NAMALWA (cell line): ENCODE measurements at places on chromosomes 5 and 9.

DNA sequence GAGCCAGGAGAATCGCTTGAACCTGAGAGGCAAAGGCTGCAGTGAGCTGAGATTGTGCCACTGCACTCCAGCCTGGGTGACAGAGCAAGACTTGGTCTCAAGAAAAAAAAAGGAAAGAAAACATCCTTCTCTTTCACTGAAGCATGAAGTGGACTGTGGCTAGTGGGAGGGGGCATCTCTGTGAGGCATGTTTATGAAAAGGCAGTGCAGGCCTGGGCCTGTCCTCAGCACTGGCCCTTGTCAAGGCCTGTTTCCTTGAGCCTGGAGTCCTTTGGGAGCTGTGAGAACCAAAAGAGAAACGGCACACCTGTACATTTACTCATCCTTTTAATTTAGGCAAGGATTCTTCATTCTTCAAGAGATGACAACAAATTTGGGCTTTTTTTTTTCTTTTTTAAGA, 18.3 kb upstream of the FUBP3 start:
- no peak for DNase-seq

DNA sequence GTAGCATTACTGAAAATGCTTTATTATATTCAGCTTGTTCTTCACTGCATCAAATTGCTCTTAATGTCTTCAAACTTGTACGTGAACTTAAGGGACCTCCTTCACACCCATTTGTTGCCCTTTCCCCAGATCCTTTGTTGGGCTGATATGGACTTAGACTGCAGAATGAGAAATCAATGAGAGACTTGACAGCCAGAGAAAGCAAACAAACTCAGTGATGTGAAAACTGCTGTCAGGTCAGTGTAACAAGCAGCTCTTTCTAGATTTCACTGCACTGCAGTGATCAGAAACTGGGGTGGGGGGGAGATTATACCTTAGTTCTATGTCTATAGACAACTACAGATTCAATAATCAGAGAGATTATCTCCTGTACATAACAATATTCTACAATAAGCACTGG, 491.0 kb upstream of the DAP start:
- DNase-seq: no peak

GRCh38 chr5:8156706-8157105, 287.8 kb downstream of the MTRR start:
- DNase-seq: no peak

DNA sequence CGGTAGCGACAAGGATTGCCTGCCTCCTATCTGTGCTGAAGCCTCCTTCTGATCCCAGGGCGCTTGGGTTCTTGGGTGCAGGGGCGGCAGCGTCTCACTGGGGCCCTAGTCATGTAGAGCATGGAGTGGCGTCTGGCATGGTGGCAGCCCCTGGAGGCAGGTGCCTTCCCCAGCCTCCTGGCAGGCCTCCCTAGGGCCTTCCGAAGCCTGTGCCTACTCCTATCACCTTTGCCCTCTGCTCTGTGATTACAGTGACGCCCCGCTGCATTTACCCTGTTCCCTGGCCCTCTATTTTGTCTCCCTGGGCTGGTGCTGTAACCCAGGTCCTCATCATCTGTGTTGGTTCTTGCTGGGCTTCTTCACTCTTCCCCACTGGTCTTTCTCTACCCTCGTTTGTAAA, 3.8 kb downstream of the SRD5A1 start:
- DNase-seq: no peak

GRCh38 chr9:128629852-128630545, 26.6 kb downstream of the DYNC2I2 start:
- no peak for DNase-seq

- no peak for DNase-seq
These were observed 89.2 kb downstream of the ARL15 start for GRCh38 chr5:54221135-54221534.

GRCh38 chr5:5304361-5305020, 118.0 kb upstream of the ICE1 start:
- peak; percentile 16 for DNase-seq

DNA sequence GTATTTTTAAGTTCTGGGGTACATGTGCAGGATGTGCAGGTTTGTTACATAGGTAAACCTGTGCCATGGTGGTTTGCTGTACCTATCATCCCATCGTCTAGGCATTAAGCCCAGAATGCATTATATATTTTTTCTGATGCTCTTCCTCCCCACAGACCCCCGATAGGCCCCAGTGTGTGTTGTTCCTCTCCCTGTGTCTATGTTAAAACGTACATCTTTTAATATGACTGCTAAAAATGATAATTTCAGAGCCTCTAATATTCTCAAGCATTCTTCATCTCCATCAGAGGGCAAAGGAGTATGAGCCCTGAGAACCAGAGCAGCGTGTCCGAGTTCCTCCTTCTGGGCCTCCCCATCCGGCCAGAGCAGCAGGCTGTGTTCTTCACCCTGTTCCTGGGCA, at the start of gene OR1J2:
Gene OR1J2 (plus strand): TSS at position 301 of the 400 bp plus-strand sequence. CDS start 0 bp downstream, at position 301.
- no peak for DNase-seq

GRCh38 chr9:77021922-77022782, 2.7 kb downstream of the FOXB2 start:
- no peak for DNase-seq

- no peak for DNase-seq
These were observed 67.6 kb upstream of the RNF130 start for GRCh38 chr5:180138976-180139730.

DNA sequence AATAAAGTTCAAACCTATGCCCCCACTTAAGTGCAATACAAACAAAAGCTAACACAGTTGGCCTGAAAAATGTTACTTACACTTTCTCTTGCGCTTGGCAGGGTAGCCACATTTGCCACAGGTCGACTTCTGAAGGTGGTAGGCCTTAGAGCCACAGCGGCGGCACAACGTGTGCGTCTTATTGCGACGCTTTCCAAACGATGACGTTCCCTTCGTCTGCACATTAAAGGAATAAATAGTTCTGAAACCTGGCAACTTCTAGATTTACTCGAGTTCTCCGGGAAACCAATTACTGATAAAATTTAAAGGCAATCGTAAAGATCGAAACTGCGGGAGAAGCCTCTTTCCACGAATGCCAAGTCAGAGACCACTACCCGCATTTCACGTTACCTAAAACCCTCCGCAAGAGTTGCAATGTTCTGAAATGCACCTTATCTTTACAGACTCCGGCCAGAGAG, 602 bp downstream of the RPL37 start:
- peak; percentile 44 for DNase-seq

DNA sequence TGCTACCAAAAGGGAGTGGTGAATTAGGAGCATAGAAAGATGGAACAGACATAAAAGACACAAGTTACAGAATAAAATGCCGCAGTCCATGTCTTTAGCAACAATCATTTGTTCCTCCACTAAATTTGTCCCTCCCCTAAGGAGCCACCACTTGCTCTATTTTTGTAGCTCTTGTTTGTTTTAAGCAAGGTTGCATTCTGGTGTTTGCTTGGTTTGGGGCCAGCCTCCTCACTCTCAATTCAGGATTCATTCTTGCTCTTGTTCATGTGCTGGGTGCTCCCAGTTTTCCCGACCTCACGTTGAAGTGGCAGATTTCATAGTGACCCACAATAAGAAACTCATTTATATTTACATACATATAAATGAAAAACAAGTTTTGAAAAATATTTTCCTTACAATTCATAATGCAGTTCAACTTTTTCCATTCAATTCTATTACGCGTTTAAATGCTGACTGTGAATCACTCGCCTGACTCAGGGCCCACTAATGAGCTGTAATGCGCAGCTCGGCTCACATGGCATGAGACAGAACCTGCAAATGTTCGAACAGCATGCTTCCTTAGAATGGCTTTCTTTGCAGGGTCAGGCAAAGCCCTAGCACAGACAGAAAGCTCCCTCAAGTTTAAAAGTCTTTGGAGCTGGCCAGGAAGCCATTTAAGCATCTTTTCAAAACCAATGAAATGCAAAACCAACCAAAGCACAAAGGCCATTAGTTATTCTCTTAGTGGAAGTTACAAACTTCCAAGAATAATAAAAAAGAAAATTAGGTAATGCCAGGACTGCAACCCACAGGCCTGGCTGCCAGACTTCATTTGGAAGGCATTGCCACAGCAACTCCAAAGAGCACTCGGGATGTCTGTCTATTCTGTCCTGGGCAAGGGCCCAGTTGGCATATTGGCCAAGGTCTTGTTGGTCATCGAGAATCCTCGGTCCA, 41.7 kb downstream of the RETREG1 start:
- DNase-seq: no peak

DNA sequence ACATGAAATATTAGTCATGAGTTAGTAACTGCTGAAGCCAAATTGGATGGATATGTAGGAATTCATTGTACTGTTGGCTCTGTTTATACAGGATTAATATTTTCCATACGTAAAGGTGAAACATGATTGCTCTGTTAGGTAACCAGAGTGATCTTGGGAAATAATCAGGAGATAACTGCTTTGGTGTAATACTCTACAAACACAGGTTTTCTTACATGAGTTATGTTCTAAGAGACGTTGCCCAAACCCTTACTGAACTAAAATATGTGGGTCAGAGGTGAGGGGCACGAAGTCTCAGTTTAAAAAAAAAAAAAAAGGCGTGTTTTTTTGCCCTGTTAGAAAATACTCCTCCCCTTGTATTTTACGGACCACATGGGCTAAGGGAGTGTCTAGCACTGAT, 7.8 kb downstream of the DNAJA1 start:
- DNase-seq: no peak
